ENCODE measurements at places on chromosomes 6 and 20.

GRCh38 chr6:10800810-10801209, 37.5 kb downstream of the MAK start:
- no peak for DNase-seq

- no peak for DNase-seq
Measured at GRCh38 chr6:25462235-25462897, 183.2 kb downstream of the CARMIL1 start.

DNA sequence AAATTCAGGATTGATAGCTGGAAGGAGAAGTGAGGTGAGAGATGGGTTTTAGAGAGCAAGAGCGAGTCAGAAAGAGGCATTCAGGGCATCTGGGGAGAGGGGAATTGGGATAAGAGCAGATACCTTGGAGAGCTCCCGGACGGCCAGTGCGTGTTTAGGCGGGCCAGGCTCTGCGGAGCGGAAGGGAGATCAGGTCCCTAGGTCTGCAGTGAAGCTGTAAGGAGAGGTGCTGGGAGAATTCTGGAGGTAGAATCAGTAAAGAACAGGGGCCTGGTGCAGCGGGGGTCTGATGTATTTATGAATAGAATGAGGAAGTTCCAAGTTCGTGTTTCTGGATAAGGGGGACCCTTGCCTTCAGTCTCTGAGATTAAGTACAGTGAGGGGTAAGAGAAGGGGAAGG, 47.4 kb upstream of the FAM83D start:
- DNase-seq: no peak

DNA sequence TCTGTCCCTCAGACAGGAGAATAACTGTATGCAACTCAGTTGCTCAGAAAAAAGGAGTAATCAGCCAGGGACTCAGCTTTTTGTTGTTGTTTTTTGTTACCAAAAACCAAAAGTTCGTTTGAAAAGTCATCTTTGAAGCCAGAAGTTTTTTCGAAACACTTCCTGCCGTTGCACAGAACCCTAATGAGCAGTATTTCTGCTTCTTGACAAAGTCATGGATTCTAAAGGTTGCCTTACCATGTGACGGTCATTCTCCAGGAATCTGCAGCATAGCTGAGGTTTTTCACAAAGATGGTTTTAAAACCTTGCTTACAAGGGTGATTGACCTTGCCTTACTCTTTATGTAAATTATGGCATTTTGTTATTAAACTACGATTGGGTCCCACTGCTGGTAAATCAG, 1.9 kb downstream of the RAB32 start:
- DNase-seq: no peak

GRCh38 chr20:35840421-35840820, 68.6 kb downstream of the PHF20 start:
- no peak for DNase-seq

- DNase-seq: no peak
Measured at GRCh38 chr6:18363746-18364145, 23.4 kb upstream of the RNF144B start.

GRCh38 chr6:26260110-26260637, 104.8 kb upstream of the BTN3A2 start:
- DNase-seq: no peak

DNA sequence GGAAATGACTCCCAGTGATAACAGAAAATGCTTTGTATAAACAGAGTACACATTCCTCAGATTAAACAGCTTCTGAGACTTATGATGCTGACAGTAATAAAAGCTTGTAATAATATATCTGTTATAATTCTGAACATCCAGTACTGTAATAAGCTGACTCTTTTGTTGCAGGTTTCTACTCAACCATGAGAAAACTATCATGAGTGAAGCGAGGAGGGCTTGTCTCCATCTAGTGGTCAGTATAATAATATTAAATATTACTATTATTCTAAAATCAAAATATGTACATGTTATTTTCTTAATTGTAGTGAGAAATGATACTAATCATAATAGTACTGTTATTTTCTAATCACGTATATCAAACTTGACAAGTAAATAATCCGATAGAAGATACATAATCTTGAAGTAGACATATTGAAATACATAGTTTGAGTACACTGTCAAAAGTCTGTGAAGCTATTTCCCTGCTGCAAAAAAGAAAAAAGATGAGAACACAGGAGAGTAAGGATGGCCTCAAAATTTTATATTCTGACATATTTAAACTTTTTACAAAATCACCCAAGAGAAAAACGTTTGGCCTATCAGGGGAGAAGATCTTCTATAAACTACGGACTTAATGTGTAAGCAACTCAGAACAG, 183.1 kb downstream of the MOXD1 start:
- DNase-seq: no peak

- no peak for DNase-seq
Measured at GRCh38 chr6:150756173-150756572, 109.3 kb upstream of the MTHFD1L start.

DNA sequence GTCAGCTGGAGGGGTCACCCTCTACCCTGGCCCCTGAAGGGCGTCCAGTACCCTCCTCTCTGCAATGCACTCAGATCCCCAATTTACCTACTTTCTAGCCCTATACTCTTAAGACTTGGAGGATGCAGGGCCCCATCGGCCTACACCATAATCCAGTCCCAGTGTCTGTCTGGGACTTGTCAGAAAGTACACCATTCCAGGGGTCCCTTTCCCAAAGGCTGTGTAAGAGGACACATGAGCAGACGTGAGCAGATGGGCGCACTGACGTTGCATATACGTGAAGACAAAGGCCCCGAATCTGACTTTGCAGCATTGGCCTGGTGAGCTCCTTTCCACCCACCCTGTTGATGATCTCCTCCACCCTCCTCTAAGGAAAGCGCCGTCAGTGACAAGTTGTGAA, 20.9 kb upstream of the SMOC2 start:
- DNase-seq: no peak

GRCh38 chr20:45515147-45515913, at the start of gene SPINT3:
Gene SPINT3 (minus strand): TSS chr20:45515622. CDS start chr20:45515608, 14 bp downstream.
- DNase-seq: no peak

- DNase-seq: no peak
Measured at GRCh38 chr6:110590821-110591351, 114.5 kb upstream of the SLC22A16 start.

- DNase-seq: peak; percentile 9
Measured at GRCh38 chr20:35093267-35093884, 769 bp upstream of the TRPC4AP start.

GRCh38 chr20:23244156-23244915, 106.3 kb upstream of the NXT1 start:
- no peak for DNase-seq

DNA sequence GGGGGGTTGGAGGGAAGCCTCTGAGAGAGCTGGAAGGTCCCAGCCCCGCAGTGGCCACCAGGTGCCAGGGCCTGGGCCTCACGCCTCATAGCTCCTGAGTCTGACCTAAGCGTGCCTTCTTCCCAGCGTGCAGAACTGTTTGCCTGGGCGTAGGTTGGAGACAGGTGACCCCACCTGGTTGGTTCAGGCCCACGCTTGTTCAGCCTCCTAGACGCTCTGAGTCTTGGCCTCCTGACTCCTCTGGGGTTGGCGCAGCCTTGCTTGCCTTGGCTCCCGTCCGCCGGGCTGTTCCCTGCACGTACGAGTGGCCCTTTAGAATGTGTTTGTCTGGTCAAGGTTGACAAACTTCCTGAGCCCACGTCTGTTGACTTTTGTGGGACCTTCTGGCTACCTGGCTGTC, 70.8 kb downstream of the EYA2 start:
- DNase-seq: no peak

GRCh38 chr6:21902628-21903169, 309.1 kb downstream of the SOX4 start:
- no peak for DNase-seq

GRCh38 chr6:158230967-158231550, 62.9 kb downstream of the GTF2H5 start:
- no peak for DNase-seq

DNA sequence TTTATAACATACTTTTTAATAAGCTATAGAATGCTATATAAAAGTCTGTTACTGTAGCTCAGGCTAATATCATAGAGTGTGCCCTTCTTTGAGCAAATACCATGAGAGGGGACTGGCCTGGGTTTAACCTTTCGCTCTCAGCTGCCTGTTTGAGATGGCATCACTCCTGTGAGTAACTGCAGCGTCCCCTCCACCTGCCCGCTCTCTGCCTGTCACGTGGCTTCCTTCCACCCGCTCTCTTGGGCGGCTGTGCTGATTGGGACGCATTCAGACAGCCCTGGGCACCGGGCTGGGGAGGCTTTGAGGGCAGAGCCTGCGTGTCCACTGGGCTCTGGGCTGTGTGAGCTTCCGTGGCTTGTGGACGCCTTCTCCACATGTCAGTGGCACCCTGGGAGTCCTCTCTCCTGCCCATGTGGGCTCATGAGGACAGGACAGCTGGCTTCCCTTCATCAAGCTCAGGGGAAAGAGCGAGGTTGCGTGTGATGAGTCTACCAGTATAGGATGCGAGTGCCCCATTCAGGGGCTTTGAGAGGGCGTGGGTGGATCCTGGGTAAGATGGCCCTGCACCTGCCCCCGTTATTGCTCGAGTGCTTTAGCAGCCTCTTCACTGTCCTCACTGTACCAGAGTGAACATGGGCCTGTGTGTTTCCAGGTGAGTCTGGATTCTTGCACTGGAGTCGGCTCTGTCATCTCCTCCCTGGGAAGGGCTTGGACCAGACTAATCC, 10.7 kb upstream of the C20orf204 start:
- DNase-seq: no peak

DNA sequence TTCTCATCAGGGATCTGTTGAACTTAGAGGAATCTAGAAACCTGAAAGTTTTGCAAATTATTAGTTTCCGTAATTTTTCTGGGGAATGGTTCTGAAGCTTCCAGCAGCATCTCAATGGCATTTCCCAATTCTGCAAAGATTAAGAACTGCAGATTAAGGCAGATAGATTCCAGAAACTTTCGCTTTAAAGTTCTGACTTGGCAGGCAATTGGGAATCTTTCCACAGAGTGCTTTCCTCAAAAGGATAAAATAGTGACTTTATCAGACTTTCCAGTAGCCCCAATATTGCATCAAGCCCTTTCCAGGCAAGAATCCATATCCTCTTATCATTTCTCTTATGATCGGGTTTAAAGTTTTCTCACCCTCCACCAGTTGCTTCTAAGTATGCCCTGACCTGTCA, 261.1 kb downstream of the FNDC1 start:
- DNase-seq: no peak

- peak; percentile 25 for DNase-seq
Measured at GRCh38 chr20:47453167-47453782, 48.4 kb upstream of the NCOA3 start.

DNA sequence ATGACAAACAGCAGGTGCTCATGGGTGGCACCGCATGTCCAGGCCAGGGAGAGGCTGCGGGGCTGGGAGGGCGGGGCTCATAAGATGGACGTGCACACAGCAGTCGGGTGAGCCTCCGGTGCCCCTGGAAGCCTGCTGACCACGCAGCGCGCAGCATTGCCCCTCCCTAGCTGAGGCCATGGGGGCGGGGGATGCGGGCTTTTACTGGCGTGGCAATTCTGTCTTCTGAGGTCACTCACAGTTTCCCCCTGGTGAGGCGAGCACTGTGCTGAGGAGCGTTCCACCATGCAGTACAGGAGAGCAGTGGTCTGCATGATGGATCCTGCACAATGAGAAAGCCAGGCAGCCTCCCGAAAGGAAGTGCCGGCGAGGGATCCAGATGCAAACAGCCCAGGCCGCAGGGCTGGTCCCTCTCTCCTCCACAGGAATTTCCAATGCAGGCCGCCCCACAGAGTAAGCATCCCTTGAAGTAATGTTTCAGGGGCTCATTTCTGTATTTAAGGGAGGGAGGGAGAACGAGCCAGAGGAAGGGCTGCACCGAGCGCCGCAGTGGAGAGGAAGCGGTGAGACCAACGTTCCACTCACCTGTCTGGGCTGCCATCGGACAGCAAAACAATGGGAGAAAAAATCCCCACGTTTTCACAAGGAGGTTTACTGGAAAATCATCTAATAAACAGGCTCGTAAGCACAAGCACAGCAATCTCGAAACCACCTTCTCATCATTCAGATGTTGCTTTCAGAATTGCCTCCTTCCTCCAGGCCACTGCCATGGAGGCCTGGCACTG, 56.0 kb downstream of the IRF4 start:
- DNase-seq: peak; percentile 34

- no peak for DNase-seq
Measured at GRCh38 chr6:4581468-4582385, 194.5 kb upstream of the CDYL start.

GRCh38 chr6:166802401-166802800, 153.9 kb downstream of the RNASET2 start:
- DNase-seq: no peak

- DNase-seq: peak; percentile 86
Measured at GRCh38 chr6:113970805-113971676, at the start of gene HDAC2. Gene HDAC2 (minus strand): TSS chr6:113971148. CDS start chr6:113970908, 240 bp downstream.

DNA sequence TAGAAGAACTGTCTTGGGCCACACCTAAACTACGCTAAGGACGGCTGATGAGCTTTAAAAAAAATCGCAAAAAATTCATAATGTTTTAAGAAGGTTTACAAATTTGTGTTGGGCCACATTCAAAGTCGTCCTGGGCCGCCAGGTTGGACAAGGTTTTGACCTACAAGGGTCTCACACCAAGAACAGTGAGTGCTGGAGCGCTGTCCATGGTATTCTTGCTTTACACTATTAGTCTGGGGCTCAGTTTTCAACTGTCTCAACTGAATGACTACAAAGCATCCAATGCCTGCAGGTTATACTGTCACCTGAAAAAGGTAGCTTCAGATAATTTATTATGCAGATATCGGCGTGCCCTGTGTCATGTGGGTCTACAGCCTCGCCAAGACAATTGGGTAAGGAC, 3.7 kb upstream of the FAXC start:
- DNase-seq: no peak

- no peak for DNase-seq
Measured at GRCh38 chr20:46936415-46937156, 41.9 kb downstream of the EYA2 start.

- no peak for DNase-seq
Measured at GRCh38 chr6:2838251-2838650, 3.4 kb downstream of the SERPINB1 start.

- DNase-seq: no peak
Measured at GRCh38 chr6:42007286-42008137, 42.8 kb upstream of the TAF8 start.

GRCh38 chr6:45184937-45185336, 143.2 kb upstream of the RUNX2 start:
- DNase-seq: no peak
